ENCODE measurements at places on chromosomes 7 and 10. TPM values are rescaled to one million over a fixed set of nuclear protein-coding genes. Genes with fewer than 3 reads are reported as not detected.

DNA sequence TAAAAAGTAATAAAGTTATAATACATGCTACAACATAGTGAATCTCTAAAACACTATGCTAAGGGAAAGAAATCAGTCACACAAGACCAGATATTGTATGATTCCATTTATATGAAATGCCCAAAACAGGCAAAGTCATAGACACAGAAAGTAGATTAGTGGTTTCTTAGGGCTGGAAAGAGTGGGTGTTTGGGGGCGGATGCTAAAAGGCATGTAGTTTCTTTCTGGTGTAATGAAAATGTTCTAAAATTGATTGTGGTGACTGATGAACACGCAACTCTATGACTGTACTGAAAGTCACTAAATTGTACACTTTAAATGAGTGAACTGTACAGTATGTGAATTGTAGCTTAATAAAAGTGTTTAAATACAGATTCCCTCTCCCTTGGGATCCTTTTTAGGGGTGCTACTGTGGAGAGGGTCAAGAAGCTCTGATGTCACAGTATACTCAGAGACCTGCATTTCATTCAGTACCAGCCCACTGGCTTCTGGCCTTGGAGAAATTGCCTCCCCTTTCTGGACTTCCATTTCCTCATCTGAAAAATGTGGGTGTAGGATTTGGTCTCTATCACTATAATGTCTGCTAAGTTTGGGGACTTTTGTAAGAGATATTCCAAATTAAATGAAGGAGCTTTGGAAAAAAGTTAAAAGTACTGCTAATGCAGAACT, 46.4 kb downstream of the AOAH start:
- no peak for DNase-seq
- no peaks in the 10 kb centered on the region for H3K36me3 ChIP-seq
- H3K27ac ChIP-seq = no peak overlapping the region
- no peaks in the 10 kb centered on the region for H3K4me1 ChIP-seq
- no peak overlapping the region for H3K4me3 ChIP-seq

GATA3 gene
- total RNA-seq = not detected

- no peaks in the 10 kb centered on the region for H3K27me3 ChIP-seq
- no peak overlapping the region for H3K4me3 ChIP-seq
- no peaks in the 10 kb centered on the region for H3K36me3 ChIP-seq
- no peak for DNase-seq
- no peaks in the 10 kb centered on the region for H3K4me1 ChIP-seq
- H3K27ac ChIP-seq = no peak overlapping the region
Measured at GRCh38 chr7:154672659-154673415, 330.1 kb downstream of the PAXIP1 start.

GRCh38 chr7:106052681-106053080, 59.4 kb downstream of the SYPL1 start:
- H3K4me1 ChIP-seq = peaks cover 7% of the 10 kb centered on the region
- H3K27me3 ChIP-seq = peaks cover 20% of the 10 kb centered on the region
- no peaks in the 10 kb centered on the region for H3K36me3 ChIP-seq
- DNase-seq = no peak
- no peak overlapping the region for H3K27ac ChIP-seq

ABLIM1 gene
- total RNA-seq = 9.9 TPM

DNA sequence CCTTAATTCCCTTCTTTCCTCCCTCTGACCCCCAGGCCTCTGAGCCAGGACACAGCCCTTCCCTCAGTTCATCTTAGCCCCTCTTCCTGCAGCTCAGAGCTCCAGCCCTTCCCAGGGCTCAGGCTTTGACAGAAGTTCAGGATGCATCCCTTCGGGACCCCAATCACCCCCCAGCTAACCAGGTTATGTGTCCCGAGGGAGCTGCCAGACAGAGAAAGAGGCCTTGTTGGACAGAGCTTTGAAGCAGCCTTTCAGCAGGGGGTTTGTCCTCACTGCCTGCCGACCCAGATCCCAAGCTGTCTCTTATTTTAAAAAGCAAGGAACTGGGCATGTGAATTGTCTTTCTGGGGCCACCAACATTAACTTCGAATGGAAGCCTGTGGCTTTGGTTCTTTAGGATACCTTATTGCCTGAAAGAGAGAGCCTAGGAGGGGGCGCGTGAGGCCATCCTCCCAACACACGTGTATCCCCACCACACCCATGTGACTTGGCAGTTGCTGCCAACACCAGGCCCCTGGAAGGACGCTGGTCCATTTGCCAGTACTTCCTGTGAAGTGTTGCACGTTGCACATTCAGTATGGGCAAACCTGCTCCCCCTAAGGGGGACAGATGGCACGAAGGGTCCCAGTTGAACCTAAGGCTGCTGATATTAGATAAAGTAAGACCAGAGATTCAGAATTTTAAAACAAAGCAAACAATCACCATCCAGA, 858 bp downstream of the CCDC136 start:
- peaks cover 6% of the 10 kb centered on the region for H3K36me3 ChIP-seq
- DNase-seq = no peak
- peaks cover 11% of the 10 kb centered on the region for H3K27me3 ChIP-seq
- H3K27ac ChIP-seq = no peak overlapping the region
- peaks cover 9% of the 10 kb centered on the region for H3K4me1 ChIP-seq

DNA sequence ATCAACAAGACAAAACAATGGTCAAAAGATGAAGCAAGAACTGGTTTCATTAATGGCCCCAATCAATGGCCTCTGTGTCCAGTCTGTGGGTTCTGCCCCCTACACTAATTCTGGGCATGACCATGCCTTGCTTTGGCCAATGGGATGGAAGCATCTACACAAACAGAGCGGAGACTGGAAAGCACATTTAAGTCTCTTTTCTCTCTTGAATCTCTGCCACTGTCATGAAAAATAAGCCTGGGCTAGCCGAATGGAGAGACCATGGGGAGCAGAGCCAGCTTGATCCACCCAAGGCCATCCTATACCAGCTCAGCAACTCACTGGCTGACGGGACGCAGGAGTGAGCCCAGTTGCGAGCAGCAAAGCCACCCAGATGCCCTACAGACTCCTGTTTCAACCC, 30.9 kb downstream of the ANKRD16 start:
- peaks cover 3% of the 10 kb centered on the region for H3K36me3 ChIP-seq
- H3K4me1 ChIP-seq = peaks cover 10% of the 10 kb centered on the region
- H3K4me3 ChIP-seq = no peak overlapping the region
- H3K27ac ChIP-seq = no peak overlapping the region
- no peaks in the 10 kb centered on the region for H3K27me3 ChIP-seq

GRCh38 chr7:134740376-134740775, 39.1 kb upstream of the CALD1 start:
- DNase-seq = no peak
- H3K4me3 ChIP-seq = no peak overlapping the region
- H3K36me3 ChIP-seq = no peaks in the 10 kb centered on the region
- H3K27me3 ChIP-seq = no peaks in the 10 kb centered on the region
- H3K4me1 ChIP-seq = peaks cover 20% of the 10 kb centered on the region

DNA sequence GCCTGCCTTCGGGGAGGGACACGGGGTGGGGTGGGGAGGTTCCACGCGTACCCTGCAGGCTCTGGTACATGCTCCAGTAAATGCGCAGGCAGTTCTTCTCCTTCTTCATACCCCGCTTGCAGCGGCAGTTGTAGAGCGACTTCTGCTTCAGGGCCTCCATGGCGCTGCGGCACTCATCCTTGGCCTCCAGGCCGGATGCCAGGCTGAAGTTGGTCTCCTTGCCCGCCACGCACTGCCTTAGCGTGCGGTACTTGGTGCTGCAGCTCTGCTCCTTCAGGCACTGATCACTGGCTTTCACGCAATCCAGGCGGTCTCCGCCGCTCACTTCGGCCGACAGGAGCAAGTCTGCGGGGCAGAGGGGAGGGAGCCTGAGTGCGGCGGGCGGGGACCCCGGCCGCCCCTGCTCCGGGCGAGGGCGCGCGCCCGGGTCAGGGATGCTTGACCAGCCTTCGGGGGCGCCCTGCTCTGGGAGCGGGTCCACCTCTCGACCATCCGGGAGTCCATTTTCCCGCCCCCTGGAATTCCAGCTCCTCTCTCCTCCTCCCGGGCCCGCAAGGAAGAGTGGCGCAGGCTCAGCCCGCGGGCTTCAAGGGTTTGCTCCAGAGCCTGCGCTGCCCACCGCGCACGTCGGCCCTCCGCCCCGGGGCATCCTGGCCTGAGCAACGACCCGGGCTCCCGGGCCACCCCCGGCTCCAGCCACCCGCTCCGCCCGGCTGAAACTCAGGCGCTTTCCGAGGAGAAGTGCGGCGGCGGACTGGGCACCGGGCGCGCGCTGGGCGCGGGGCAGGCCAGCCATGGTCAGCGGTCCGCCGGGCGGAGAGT, 2.0 kb downstream of the GFRA1 start:
- no peaks in the 10 kb centered on the region for H3K4me1 ChIP-seq
- H3K4me3 ChIP-seq = peak overlapping the region; percentile 47
- H3K27ac ChIP-seq = no peak overlapping the region
- DNase-seq = peak; percentile 4

MMP21 gene
- not detected for total RNA-seq

STAM gene
- total RNA-seq = 31.9 TPM

OR2A12 gene
- total RNA-seq = not detected

GRCh38 chr10:111086574-111086973, 9.7 kb downstream of the ADRA2A start:
- DNase-seq = no peak
- H3K36me3 ChIP-seq = no peaks in the 10 kb centered on the region
- peaks cover 13% of the 10 kb centered on the region for H3K27me3 ChIP-seq
- no peak overlapping the region for H3K27ac ChIP-seq
- no peaks in the 10 kb centered on the region for H3K4me1 ChIP-seq
- H3K4me3 ChIP-seq = no peak overlapping the region

RHBDD2 gene
- 10.8 TPM for total RNA-seq

PDZD7 gene
- total RNA-seq = 0.83 TPM

DNA sequence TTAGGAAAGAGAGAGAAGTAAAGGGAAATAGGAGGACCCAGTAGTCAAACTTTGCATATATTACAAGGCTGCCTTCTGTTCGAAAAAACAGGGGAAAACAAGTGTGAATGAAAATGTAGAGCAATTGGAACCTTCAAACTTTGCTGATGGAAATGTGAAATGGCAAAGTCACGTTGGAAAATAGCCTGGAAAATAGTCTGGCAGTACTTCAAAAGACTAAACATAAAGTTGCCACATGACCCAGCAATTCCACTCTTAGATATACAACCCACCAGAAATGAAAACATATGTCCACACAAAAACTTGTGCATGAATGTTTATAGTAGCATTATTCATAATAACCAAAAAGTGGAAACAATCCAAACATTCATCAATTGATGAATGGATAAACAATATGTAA, 78.6 kb upstream of the IFRD1 start:
- DNase-seq = peak; percentile 17
- H3K27ac ChIP-seq = no peak overlapping the region
- H3K36me3 ChIP-seq = no peaks in the 10 kb centered on the region
- H3K4me1 ChIP-seq = peaks cover 6% of the 10 kb centered on the region
- no peak overlapping the region for H3K4me3 ChIP-seq
- no peaks in the 10 kb centered on the region for H3K27me3 ChIP-seq
